ENCODE measurements at places on chromosomes 3 and 15.

- DNase-seq, result no peak
These were observed 57.2 kb downstream of the CBLB start for GRCh38 chr3:105811518-105812193.

DNA sequence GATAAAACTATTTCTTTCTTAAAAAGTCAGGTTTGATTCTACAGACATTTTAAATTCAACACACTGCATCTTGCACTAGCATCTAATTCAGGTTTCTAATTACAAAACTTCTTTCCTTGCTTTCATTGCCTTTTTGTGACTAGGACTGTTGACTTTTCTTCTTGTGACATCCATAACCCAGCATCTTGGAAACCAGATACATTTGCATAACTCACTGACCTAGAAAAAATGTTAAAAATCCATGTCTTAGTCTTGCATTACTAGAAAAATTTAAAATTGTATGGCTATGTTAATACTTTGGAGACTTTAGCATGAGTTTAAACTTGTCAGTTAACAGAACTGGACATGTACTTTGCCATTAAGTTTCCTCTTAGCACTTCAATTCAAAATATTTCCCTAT is 72.7 kb downstream of the DTWD1 start:
- no peak for DNase-seq

GRCh38 chr3:74617776-74618175 is 3.3 kb upstream of the CNTN3 start:
- DNase-seq, result no peak

DNA sequence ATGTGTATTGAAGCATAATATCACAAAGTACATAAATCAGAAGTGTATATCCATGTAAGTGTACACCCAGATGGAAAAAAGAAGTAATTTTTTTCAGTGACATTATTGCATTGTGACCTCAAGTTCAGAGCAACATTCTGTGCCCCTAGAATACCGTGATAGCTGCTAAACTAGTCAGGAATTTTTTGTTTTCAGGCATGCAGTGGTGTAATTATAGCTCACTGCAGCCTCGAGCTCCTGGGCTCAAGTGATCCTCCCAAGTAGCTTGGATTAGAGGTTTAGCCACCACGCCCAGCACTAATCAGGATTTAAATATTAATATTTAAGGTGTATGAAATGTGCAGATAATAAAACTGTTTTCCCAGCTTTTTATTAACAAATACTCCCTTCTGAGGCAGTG is 25.5 kb downstream of the SEC62 start:
- no peak for DNase-seq

GRCh38 chr3:149339931-149340309 is 6.5 kb upstream of the TM4SF18 start:
- no peak for DNase-seq

- no peak for DNase-seq
These were observed 701.8 kb upstream of the CCDC54 start for GRCh38 chr3:106675451-106675850.

DNA sequence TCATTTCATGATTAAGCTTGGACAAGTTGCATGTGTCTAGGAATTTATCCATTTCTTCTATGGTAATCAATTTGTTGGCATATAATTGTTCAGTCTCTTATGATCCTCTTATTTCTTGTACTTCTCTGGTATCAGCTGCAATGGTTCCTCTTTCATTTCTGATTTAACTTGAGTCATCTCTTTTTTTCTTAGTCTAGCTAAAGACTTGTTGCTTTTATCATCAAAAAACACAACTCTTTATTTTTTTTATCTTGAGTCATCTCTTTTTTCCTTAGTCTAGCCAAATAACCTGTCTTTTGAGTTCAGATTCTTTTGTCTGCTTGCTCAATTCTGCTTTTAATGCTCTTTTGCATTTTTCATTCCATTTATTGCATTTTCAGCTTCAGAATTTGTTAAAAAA is 37.3 kb downstream of the UBE3A start:
- DNase-seq, result no peak

- no peak for DNase-seq
These were observed 42.9 kb downstream of the KLF15 start for GRCh38 chr3:126314305-126314789.

DNA sequence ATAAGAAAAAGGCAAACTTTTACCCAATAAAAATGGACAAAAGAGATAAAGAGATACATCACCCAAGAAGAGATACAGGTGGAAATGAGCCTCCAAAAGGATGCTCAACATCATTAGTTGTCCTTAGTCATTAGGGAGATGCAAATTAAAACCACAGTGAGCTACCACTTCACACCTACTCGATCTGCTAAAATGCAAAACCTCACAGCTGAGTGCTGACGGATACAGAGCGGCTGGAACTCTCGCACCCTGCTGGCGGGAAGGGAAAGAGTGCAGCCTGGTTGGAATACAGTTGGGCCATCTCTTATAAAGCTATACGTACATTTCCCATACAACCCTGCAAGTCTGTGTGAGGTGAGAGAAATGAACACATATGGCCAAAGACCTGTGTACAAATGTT is 78.5 kb upstream of the PRR20G start:
- DNase-seq, result no peak

DNA sequence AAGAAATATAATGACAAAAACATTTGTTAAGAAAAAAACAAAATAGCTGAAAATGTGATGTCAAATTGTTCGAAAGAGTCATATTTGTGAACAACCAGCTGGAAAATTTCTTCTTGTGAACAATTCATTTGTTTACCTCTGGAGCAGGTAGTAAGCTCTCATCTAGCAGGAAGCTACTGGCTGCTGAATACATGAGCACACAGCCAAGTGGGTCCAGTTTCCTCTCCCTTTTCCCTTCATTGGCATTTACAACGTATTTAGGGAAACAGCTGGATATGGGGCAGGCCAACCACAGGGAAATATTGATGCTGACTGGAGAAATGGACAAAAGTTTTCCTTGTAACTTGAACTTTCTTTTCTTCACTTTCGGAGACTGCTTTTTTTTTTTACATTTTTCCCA is 1354.7 kb upstream of the EPHA6 start:
- DNase-seq, result no peak

DNA sequence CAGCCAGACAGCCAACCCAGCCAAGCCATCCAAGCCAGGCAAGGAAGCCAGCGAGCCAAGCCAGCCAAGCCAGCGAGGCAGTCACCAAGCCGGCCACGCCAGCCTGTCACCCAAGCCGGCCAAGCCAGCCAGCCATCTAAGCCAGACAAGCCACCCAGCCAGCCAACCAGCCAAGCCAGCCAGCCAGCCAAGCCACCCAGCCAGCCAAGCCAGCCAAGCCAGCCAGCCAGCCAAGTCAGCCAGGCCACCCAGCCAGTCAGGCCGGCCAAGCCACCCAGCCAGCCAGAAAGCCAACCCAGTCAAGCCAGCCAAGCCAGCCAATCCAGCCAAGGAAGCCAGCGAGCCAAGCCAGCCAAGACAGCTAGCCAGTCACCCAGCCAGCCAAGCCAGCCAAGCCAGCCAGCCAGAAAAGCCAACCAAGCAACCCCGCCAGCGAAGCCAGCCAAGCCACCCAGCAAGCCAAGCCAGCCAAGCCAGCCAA is 201.2 kb downstream of the GOLGA6L6 start:
- no peak for DNase-seq

GRCh38 chr3:128395500-128396162 is 71.1 kb downstream of the DNAJB8 start:
- DNase-seq, result no peak

GRCh38 chr15:96217983-96218382 is 112.5 kb upstream of the NR2F2 start:
- no peak for DNase-seq

DNA sequence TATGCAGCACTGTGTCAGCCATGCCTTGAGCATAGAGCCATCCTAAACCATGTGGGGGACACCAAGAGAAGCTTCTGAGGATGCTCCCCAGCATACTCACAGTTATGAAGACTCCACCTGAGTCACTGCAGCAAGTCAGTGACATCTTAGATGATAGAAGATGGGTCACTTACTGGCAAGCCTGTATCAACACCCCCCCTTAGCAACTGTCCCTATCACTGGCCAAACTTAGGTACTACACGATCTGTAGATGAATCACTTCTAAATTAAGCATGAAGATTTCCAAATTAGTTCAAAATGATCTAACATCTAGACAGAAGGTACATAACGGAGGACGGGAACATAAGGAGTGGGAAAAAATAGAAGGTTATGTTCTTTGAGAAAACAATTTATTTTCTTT is 13.2 kb upstream of the LMCD1 start:
- no peak for DNase-seq

- DNase-seq, result no peak
These were observed 263.5 kb upstream of the NR2F2 start for GRCh38 chr15:96066852-96067495.

GRCh38 chr15:33243869-33244268 is 49.4 kb upstream of the FMN1 start:
- no peak for DNase-seq

DNA sequence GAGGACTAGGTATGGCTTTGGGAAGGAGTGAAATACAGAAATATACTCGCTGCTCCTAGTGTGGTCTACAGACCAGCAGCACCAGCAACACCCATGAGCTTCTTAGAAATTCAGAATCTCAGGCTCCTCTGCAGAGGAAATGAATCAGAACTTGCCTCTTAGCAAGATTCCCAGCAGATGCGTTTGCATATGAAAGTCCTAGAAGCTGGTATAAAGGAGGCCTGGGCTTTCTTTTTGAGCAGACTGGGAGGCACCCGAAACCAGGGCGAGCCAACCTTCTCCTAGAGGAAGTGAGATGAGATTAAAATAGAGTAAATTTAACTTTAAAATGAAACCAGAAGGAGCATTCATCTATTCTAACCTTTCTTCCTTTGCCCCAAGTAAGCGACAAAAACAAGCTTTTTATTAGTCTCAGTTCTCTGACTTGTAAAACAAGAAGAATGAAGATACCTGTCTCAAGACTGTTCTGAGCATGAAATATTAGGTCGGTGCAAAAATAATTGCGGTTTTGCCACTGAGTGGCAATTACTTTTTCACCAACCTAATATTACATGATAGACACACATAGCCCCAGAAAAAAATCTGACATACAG is 140.0 kb downstream of the PDZRN3 start:
- DNase-seq, result no peak

GRCh38 chr3:125317761-125318160 is 57.4 kb downstream of the ZNF148 start:
- no peak for DNase-seq

DNA sequence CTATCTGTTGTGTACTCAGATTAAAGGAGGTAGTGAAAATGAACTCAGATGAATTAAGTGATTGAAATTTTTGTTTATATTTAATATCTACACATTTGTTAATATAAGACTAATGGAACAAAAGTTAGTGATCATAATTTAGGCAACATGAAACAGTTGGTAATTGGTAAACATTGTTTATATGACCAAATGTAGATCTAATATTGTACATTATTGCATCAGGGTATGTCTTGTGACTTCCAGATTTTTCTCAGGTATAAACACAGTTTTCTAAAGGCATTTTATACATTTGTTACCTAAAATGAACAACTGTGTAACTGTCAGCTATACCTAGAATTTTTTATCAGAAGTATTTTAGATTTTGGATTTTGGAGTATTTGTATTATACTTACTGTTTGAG is 14.8 kb downstream of the GMPS start:
- DNase-seq, result no peak

GRCh38 chr3:161388855-161389254 is 17.5 kb upstream of the SPTSSB start:
- no peak for DNase-seq

All from stimulated activated CD8-positive, alpha-beta memory T cell treated with anti-CD3 and anti-CD28 coated beads, Interleukin-4, amount 100 ng/mL, for 1 hour (primary cell).